Left forelimb (tissue), 1 donor: ENCODE measurements at places on chromosomes 3 and 15.

GRCh38 chr15:62798536-62798935 lies 244.0 kb upstream of the TPM1 start:
- no peak for DNase-seq

DNA sequence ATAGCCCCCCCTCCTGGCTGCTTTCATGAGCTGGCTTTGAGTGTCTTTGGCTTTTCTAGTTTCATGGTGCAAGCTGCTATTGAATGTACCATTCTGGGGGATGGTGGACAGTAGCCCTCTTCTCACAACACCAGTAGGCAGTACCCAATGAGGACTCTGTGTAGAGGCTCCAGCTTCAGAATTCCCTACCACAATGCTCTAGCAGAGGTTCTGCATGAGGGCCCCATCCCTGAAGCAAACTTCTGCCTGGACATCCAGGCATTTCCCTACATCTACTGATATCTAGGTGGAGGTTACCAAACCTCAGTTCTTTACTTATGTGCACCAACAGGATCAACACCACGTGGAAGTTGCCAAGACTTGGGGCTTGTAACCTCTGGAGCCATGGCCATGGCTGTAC lies 1742.9 kb downstream of the SI start:
- DNase-seq: no peak

DNA sequence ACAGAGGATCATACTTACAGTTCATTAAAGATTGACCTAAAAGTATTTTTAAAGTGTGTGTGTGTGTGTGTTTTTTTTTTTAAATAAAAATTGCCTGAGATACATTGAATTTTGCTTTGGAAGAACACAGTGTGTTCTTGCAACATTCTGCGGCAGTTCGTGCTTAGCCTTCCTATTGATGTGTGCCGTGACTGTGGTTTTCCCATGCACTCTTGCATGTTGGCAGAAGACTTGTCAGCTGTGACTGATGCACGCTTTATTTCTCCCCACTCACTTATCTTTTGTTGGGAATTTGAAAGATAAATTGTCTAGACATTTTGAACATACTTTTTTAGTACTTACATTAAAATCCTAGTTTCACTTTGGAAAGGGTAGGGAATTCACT lies 136.3 kb upstream of the LRRFIP2 start:
- no peak for DNase-seq

DNA sequence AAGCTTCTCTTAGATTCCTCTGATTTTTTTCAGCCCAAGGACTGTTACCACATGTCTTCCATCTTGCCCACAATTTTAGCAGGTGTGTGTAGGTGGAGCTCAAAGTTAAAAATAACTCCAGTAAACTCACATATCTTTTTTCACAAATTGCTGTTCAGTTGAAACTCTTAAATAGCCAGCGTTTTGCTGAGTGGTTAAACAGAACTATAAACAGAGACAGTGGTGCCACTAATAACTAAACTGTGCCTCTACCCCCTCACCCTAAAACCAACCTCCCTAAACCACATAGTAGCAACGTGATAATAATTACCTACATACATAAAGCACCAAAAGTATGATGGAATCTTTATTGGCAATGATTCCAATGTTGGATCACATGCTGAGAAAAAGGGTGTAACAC lies 525.1 kb downstream of the PDCD6IP start:
- no peak for DNase-seq

DNA sequence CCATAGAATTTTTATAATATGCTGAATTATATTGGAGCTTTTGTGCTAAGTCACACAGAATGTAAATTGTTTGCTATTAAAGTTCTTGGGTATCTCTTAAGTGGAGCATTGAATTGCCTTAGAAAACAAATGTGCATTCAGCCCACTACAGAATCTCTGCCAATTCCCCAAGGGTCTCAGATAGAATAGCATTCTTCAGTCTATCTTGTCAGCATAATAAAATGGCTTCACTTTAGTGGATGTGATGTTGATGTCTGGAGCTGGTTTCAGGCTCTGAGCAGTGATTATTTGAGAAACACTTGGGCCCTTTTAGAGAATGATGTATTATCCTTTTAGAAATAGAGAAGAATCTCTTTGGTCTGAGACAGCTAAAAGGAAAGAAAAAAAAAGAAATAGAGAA lies 45.2 kb downstream of the LRCH3 start:
- no peak for DNase-seq

DNA sequence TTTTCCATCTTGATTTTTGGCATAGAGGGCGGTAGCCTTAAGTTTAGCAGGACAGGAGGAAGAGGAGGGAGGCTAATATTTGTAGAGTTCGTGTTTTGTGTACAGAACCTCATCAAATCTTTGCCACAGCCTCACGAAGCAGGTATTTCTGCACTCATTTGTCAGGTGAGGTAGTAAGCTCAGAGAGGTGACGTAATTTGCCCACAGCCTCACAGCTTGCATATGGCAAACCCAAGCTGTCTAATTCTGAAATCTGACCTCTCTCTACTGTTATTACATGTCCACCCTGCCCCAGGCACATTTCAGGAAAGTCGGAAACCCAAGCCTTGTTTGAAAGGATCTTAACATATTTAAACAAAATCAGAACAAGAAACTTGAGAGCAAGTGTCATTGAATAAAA lies 91.1 kb upstream of the TPM1 start:
- no peak for DNase-seq

DNA sequence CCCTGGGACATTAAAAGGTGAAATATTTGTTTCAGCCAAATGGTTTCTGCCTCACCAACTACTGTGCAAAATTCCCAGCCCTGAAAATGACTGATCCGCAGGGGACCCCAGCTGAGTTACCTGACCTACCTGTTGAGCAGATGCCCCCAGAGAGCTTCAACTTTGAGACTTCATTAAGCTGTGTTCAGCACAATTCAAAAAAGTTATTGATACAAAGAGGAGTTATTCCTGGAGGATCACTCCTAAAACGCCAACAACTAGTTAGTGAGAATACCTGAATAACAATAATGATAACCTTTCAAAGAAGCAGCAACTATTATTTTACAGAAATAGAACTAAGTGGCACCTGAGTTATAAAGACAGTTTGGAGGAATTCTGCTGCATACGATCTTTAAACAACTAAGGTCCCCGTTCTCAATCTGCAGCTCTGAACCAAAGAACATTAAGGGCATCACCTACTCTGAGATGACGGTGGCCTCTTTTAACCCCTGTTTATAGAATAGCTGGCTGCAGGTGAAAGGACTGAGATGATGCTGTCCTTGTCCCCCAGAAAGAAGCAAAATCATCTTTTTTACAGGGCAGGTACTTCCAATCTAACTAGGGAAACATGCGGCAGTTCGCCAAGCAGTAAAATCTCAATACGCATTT lies 659 bp downstream of the GADL1 start:
- no peak for DNase-seq

- no peak for DNase-seq
These were observed 1.8 kb upstream of the ZNF385D start for GRCh38 chr3:21752749-21753347.

DNA sequence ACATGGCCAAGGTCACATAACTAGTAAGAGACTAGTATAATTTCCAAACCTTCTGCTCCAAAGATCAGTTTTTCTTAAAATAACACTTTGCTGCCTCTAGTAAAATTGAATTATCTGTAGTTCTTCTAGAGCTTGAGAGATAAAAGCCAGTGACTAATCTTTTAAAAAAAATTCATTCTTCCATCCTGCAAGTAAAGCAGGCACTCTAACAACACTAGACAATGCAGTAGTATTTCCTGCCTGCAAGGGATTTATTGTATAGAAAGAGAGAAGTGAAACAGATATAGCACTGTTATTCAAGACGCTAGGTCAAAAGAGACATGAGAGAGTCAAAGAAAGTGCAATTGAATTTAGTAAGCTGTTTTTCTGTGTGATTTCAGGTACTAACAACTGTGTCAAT lies 159.5 kb upstream of the TBC1D5 start:
- DNase-seq: no peak

- DNase-seq: no peak
These were observed 26.7 kb upstream of the STAG1 start for GRCh38 chr3:136778865-136779264.

DNA sequence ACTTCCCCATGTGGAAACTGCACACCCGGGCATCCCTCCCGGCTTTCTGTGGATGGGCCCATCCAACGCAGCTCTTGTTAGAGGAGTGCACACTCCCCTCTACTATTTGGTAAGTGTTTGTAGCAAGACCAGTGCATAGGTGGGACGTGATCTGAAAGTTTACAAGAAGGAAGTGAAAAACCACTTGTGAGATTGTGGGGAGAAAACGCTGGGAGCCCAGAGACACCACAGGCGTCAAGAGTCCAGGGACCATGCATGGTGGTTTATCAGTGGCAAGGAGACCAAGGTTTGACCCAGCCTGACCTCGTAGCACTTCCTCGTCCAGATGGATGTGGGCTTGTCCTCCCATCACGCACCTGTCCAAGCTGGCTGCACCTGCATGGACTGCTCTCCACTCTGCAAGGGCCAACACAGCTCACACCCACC lies 51.6 kb downstream of the ATP10A start:
- no peak for DNase-seq

DNA sequence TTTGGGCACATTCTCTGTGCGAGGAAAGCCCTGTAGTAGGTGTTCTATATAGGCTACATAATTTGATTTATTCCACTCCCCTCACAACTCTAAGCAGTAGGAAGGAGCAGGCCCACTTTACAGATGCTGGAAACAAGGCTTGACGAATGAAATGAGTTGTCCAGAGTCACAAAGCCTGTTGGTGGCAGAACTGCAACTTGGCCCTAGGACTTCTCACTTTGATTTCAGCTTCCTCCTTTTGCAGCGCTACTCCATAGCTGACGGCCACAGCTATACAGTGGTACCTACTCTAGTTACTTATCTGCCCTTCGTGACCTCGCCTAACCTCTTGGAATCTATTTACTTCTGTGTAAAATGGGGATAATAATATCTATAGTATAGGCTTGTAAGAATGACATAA lies 2.5 kb upstream of the IRAK2 start:
- DNase-seq: no peak

- DNase-seq: no peak
These were observed 193.6 kb downstream of the TP63 start for GRCh38 chr3:189824629-189825312.

- no peak for DNase-seq
These were observed 289.1 kb downstream of the TIGIT start for GRCh38 chr3:114582929-114583328.

- DNase-seq: peak; percentile 82
These were observed 656 bp downstream of the CD47 start for GRCh38 chr3:108090049-108090700.

- no peak for DNase-seq
These were observed 747.6 kb downstream of the NAALADL2 start for GRCh38 chr3:175606650-175607318.

DNA sequence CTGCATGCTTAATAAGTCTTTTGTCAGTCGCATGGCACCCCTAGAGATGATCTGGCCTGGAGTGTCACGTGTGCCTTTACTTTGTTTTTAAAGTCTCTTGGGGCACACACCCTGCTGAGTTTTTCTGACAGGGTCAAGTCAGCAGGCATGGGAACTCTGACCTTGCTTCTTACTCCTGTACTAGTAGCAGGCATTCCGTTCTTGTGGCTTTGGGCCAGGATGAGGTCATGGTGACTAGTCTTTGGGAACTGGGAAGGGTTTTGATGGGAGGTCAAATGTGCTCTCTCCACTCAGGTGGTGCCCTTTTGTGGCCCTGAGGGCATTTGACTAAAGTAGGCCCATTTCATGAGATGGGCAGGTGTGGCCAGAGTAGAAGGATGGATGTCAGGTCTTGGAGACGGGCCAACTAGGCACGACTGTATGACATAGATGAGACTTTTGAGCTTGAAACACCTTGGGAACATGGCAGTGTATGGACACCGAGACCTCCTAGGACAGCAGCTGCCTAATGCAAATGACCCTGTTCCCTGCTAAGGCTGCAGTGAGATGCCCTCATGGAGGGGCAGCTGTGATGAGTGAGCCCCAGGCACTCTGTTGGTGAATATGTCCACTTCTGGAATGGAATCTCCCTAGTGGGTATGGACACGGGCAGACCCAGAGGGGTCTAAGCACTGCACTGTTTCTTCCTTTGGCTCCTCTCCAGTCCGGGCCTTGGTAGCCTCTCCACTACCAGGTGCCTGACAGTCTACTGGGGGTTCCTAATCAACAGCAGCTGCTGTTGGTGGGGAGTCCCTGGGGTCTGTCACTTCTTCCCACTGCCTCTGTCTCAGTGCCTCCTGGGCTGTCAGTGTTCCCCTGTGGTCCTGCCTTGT lies 16.4 kb downstream of the SRPRB start:
- DNase-seq: no peak

- no peak for DNase-seq
These were observed 9.0 kb downstream of the P2RY1 start for GRCh38 chr3:152843955-152844354.

DNA sequence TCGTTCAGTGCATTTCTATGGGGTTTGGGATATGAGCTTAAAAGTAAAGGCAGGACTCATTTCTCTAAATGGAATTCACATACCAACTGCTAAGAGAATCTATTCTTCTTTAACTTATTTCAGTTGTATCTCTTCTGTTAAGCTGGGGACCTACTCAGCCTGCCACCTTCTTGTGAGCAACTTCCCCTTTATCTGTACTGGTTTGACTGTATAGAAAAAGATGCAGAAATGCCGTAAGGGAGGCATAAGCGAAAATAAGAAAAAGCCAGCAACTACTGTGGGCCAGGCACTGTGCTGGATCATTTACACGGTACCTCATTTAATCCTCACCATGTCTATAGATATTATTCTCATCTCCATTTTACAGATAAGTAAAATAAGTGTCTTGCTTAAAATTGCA lies 38.4 kb downstream of the RBMS3 start:
- no peak for DNase-seq

DNA sequence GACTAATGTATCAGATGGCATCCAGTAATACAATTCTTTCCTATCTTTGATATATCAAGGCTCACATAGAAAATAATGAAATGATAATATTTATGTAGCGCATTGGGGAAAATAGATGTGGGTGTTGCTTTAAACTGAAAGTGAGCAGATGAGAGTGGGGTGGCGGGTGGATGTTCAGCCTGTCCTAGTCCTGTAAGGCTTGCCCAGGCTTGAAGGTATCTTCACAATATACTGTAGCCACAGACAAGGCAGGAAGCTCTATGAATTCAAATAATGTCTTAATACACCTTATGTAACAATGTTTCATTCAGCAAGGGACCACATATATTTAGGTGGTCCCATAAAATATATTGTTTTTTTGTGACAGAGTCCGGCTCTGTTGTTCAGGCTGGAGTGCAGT lies 334.9 kb upstream of the NAALADL2 start:
- no peak for DNase-seq

- DNase-seq: no peak
These were observed 16.3 kb downstream of the ACOX2 start for GRCh38 chr3:58520403-58521335.

GRCh38 chr3:183917776-183918175 lies 33.1 kb upstream of the PARL start:
- DNase-seq: no peak

GRCh38 chr15:76844096-76844495 lies 61.0 kb downstream of the SCAPER start:
- DNase-seq: no peak

GRCh38 chr3:38782148-38782547 lies 33.9 kb downstream of the SCN10A start:
- DNase-seq: no peak

DNA sequence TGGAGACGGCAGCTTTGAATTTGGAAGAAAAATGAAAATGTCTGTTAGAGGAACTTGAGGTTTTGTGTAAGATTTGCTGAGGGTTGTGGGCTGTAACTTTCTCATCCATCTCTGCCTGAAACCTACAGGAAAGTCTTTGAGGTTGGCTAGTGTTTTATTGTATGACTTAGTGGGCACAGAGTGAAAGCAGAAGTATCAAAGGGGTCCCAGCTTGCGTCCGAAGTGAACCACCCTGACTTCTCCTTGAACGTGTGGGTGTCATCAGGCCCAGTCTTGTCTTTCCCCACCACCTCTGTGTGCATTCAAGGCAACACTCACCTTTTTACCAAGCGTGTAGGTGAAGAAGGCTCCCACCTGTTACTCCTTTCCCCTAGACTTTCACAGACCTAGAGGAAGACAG lies 682.1 kb upstream of the CFAP20DC start:
- DNase-seq: no peak
